Right forelimb (tissue), 1 donor: ENCODE measurements at places on chromosomes 1 and 21.

DNA sequence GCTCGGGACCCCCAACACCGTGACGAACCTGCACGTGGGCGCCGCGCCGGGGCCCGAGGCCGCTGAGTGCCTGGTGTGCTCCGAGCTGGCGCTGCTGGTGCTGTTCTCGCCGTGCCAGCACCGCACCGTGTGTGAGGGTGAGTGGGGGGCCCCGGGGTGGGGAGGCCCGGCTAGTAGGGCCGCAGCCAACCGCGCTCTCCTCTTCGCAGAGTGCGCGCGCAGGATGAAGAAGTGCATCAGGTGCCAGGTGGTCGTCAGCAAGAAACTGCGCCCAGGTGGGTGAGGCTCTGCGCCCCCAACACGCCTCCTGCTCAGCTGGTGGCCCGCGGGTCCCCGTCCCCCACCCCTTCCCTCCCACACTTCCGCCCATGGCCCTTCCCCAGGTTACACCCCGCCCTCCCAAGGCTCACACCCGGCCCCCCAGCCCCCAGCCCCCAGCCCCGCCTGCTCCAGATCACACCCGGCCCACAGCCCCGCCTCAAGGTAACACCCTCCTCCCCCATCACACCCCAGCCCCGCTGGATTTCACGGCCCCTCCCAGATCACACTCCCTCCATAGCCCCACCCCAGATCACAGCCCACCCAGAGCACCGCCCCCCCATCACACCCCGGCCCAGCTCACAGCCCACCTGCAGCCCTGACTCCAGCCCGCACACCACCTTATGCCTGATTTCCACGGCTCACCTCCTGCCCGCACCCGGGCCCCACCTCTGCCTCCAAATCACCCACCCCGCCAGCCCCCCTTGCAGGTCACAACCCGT is 2.4 kb upstream of the MMP23B start:
- no peak for DNase-seq

GRCh38 chr1:79004916-79005315 is 1.6 kb downstream of the ADGRL4 start:
- no peak for DNase-seq

DNA sequence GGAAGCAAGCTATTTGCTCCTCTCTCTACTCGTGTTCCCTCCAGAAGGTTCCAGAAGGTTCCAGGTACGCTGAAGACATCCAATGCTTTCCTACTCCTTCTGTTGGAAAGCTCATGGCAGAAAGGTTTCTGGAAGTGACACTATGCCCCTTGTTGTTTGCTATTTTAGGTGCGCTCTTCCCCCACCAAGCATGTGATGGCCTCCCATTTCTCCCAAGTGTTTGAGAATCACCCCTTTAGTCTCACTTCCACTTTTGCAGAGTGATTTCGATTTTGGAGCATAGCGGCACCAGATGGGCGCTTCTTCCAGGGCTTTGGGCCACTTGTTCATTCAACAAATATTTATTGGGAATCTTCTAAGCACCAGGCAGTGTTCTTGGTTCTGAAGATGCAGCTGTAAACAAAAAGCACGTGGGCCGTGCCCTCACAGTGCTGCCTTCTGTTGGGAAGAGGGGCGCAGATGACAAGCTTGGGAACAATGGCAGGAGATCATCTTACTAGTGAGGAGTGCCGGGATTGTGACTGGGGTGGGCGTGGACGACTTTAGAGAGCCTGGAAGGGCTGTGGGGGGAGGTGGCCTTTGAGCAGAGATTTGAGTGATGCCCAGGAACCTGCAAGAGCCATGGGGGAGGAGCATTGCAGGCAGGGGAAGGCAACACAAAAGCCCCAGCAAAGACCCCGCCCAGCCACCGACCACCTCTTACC is 43.0 kb upstream of the TARDBP start:
- DNase-seq = no peak

DNA sequence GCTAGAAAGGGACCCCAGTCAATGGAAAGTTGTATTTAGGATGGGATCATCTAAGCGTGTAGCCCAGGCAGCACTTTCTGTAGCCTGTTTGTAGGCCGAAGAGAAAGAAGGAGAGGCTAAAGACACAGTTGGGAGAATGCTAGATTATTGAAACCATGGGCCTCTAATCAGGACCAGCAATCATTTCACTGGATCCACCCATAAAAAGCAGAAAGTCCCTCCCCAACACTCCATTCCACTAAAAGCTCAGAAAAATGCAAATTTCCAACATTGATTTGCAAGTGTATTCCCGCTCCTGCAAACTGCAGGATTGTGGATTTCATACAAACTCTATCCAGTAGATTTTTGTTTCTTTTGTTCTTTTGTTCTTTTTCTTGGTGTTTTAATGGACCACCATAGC is 51.2 kb upstream of the FMOD start:
- DNase-seq = no peak

GRCh38 chr1:163771637-163772036 is 449.9 kb downstream of the NUF2 start:
- DNase-seq = no peak

- no peak for DNase-seq
Measured at GRCh38 chr1:221097479-221098281, 218.4 kb downstream of the HLX start.

- no peak for DNase-seq
Measured at GRCh38 chr1:84107955-84108354, 36.1 kb upstream of the PRKACB start.

DNA sequence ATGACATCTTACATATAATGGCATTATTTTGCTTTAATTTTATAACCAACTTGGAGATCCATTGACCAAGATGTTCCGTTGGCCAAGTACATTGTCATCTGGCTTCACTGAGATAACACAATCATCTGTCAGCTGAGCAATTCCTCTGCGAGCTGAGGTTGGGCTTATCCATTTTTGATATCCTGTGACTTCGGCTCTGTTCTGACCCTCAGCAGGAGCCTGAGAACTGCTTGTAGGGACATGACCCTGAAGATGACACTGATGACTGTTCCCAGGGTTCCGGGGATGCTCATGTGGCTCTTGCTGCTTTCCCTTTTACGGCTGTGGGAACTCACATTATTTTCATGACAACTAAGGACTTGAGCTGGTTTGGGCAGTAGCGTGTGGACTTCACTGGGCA is 51.2 kb downstream of the TLR5 start:
- no peak for DNase-seq

DNA sequence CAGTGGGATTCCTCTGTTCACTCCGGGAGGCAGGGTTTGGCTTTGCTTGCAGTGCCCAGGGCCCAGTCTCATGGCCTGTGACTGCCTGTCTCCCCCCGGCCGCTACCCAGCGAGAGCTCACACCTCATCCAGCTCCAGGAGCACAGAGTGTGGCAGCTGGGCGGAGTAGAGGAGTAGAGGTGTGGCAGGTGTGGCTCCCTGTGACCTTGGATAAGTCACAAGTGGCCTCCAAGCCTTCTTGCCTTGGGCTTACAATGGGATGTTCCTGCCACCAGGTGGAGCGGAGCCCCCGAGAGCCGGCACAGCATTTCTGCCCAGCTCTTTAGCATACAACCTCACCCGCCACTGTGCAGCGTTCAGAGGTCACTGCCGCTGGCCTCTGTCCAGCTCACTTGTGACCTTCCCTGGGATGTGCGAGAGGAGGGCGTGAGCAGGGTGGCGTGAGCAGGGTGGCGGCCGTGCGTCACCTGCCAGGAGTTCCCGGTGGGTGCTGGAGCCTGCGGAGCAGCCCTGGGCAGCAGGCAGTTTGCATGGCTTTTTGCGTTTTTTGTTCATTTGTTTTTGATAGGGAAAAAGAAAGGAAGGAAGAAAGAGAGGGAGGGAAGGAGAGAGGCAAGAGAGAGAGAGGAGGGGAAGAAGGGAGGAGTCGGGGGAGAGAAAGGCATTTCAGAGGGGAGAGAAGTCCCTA is 42.4 kb downstream of the CRYAA start:
- DNase-seq = peak; percentile 42

DNA sequence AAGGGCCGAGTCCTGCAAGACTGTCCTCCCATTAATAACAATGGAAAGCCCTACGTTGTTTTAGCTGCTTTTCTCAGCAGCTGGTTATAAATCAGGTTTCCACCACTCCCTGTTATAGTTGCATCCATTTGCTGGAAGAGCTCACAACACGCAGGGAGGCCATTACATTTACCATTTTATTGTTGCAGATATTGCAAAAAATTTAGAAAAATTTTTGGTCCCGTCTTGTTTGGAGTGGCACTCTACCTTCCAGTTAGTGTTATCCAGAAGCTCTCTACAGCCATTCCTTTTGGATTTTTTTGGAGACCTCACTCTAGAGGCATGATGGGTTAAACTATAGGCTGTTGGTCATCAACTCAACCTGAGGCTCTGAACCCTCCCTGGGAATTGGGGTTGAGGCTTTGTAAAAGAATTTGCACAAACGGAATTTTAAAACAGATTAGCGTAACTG is 1532.1 kb upstream of the TPTE start:
- no peak for DNase-seq

DNA sequence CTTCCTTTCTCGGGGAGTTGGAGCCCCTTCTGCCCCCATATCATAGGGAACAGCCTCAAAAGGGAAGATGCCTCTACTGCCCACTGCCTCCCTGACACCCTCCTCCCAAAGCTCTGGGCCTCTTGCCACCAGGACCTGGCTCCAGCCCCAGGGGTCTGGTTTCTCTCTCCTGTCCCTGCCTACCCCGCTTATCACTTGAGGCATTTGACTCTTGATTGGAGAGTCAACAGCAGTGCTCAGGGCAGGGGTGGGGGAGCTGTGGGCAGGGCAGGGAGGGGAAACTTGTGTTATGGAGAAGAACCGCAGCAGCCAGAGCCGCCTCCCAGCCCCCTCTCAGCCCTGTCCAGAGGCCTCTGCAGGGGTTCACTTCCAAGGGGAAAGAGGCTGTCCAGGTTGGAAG is 573 bp downstream of the TRIM63 start:
- no peak for DNase-seq

- no peak for DNase-seq
Measured at GRCh38 chr1:225896937-225897549, 8.1 kb upstream of the LEFTY1 start.

DNA sequence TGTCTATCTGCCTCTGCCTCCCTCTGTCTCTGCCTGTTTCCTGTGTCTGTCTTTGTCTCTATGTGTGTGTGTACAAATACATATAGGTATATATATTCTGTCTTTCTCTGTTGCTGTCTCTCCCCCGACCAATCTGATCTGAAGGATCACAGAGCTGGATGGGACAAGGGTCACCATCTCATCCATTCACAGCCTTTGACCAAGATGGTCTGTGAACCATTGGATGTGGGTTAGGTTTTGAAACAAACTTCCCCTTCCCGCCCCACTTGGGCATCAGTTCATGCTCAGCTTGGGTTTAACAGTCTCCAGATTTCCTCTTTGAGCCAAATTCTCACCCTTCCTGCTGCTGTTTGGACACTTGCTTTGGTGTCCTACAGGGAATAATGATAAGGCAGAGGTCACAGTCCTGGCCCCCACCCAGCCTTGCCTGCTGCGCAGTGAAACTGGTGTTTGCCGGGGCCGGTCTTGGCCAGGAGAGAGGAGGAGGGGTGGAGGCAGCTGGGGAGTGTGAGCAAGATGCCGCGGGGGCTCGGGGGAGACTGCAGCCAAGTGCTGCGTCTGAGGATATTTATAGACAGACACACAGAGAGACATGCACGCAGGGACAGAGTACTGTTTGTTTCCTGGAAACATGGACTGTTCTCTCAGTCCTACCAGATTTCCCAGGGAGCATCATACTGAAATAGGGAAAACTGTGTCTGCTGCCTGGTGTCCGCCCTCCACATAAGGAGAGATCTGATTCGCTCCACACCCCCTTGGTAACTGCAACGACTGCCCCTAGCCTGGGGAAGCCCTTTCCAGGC is 27.0 kb upstream of the BTG2 start:
- peak; percentile 90 for DNase-seq

GRCh38 chr1:232504651-232505050 is 125.3 kb downstream of the SIPA1L2 start:
- no peak for DNase-seq

DNA sequence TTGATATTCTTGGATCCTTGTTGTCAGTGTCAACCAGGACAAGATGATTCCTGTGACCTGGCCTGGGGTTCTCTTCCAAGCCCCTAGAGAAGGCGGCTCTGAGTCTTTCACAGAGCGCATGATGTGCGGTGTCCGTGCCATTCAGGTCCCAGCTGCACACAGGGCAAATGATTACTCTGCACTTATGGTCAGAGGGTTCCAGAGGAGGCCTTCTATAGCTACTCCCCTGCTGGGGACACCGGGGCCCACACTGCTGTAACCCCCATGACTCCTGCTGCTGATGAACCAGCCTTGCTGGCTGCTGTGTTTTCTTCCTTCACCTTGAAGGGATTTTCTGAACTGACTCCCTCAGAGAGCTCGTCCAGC is 1.5 kb downstream of the PTGFRN start:
- DNase-seq = no peak

- no peak for DNase-seq
Measured at GRCh38 chr1:196063294-196063693, 544.9 kb downstream of the KCNT2 start.

DNA sequence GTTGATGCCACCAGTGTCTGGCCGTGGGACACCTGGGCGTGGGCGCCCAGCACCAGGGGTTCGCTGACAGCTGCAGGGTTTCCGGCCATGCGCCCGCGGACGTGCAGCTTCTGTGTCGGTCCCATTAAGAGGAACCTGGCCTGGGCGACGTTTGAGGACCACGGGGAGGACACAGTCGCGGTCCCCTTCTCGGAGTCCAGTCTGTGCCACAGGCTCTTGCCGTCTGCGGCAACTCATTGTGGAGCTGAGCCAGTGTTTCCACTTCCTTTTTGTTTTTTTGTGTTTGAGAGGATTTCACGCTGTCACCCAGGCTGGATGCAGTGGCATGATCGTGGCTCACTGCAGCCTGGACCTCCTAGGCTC is 1.6 kb upstream of the C1orf159 start:
- no peak for DNase-seq

- no peak for DNase-seq
Measured at GRCh38 chr1:32199043-32199716, 1.2 kb upstream of the CCDC28B start.

DNA sequence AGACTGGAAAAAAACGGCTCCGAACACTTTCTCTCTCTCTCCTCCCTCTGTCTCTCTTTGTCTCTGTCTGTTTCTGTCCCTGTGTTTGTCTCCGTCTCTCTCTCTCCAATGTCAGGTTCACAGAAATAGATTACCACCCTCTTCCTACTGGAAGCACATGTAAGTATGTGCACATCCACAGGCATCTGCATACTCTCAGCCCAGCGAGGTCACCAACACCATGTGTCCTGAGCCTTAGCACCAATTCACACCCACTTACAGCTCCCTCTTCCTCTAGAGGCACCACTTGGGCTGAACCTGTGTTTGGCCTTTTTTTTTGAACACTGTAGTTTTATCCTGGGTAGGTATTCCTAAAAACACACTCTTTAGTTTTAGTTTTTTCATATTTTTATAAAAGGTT is 130.5 kb downstream of the ETS2 start:
- no peak for DNase-seq

DNA sequence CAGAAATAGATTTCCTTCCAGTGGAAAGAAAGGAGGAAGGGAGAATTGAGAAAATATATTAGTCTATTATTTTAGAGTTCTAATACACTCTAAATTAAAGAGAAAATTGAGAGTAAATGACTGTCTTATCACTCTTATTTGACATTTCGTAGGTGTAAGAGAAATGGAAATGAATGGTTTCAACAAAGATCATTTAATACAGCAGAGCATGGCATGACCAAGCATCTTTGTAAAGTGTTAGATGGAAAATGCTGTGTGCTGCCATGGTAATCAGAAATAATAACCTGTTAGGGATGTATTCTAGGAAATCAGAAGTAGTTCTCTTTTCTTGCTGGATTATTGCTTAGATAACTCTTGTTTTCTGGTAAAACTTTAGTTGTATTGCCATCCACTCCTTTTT is 90.9 kb downstream of the GIPC2 start:
- no peak for DNase-seq

GRCh38 chr1:64098436-64098835 is 105.0 kb upstream of the UBE2U start:
- no peak for DNase-seq
